ENCODE measurements at places on chromosomes 6 and 20.

DNA sequence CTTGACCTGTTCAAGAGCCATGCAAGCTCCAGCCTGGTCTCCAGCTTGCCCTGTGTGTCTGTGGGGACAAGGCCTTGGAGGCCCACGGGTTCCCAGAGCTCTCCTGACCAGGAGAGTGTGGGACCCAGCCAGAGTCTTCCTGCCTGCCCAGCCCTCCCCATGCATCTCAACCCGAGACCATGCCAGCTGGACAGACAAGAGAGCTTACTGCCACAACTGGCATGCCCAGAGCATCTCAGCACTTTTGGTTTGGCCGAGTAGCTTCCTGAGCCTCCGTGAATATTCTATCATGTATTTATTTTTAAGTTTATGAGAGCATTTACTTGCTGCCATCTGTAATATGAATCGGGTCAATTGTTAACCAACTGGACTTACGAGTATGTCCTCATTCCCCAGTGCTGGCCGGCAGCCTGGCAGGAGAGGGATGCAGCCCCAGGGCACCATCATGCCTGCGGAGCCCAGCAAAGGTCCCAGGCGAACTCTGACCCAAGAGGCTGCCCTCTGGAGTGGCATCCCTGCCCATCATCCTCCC is 14.9 kb downstream of the IP6K3 start:
- DNase-seq = no peak

DNA sequence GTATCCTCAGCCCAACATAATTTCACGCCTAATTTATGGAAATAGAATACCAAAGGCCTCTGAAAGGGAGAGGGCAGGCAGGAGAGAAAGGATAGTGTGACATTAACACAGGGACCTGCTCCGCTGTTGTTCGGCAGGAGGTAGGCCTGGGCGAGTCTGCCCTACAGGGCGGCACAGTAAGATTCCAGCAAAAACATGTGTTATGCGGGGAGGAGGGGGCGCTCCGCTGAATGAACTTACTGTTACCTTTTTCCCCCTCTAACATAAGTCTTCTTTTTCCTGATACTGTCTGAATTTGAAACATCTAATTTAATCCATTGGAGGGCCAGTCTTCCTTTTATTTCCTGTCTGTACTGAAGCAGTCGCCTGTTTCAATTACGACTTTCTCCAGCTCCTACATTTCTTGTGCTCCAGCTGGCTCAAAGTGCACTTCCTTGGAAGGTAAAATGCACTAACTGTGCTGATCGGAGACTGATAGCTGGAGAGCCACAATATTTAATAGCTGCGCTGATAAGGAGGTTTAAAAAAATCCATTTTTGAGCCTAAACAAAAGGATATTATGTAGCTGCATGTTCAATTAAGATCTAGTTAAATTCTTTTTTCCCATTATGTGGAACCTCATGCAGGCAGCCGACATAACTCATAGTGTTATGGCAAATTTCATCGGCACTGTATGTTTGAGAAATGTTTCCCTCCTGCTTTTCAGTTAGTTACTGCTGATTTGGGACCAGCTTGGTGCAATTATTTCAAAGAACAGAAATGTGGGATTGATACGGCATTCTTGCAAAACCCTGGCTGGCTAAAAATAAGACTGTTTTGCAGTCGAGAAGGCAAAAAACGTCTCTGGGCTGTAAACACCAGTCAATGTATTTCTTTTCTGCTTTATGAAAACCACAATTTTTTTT is 193.0 kb downstream of the FOXC1 start:
- DNase-seq = no peak

- no peak for DNase-seq
These were observed 122.0 kb downstream of the CDH4 start for GRCh38 chr20:61373956-61374545.

- DNase-seq = no peak
These were observed 112.1 kb upstream of the IYD start for GRCh38 chr6:150256618-150257272.

DNA sequence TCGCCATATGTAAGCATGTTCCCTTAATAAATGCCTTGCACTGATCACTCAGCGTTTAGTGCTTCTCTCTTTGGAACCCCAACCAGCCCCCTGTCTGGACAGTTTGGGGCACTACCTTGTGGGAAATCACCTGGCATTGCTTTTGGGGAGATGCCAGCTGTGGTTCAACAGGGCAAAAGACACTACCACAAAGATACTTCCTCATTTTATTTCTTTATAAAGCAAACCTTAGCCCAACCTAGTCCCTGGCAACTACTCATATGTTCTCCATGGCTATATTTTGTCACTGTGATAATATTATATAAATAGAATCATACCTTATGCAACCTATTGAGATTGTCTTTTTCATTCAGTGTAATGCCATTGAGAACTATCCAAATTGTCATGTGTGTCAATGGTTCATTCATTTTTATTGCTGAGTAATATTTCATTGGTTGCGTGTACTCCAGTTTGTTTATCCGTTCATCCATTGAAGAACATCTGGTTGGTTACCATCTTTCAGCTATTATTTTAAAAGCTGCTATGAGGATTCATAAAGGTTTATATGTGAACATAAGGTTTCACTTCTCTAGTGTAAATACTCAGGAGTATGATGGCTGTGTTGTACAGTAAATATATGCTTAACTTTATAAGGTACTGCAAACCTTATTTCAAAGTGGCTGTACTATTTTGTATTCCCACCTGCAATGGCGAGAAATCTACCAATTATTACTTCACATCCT is 114.8 kb downstream of the MOXD1 start:
- DNase-seq = no peak

DNA sequence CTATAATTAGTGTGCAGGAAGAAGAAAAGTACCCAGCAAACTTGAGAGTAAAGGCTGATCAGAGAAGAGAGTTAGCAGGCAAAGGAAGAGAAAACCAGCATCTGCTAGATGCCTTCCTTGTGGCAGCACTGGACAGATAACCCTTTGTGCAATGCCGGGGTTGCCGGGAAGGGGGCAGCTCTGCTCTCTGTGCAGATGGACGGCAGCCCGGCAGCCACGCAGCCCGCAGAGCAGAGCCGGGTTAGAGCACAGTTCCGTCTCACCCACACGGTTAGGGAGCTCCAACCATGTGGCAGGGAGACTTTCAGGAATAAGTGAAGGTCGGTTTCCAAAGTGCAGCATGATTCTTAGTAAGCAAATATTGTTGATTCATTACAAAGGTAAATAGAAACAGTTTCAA is 80.0 kb upstream of the RPS6KA2 start:
- DNase-seq = no peak

- DNase-seq = no peak
These were observed 5.4 kb downstream of the CTNNBL1 start for GRCh38 chr20:37699202-37699601.

DNA sequence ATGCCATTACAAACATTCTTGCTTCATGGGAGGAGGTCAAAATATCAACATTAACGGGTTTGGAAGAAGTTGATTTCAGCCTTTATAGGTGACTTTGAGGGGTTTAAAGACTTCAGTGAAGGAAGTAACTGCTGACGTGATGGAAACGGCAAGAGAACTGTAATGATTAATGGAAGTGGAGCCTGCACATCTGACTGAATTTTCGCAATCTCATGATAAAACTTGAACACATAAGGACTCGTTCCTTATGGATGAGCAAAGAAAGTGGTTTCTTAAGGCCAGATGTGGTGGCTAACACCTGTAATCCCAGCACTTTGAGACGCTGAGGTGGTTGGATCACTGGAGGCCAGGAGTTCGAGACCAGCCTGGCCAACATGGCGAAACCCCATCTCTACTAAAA is 226.1 kb downstream of the BCAS1 start:
- no peak for DNase-seq

- no peak for DNase-seq
These were observed 664.2 kb upstream of the PTCHD4 start for GRCh38 chr6:48775157-48775556.

DNA sequence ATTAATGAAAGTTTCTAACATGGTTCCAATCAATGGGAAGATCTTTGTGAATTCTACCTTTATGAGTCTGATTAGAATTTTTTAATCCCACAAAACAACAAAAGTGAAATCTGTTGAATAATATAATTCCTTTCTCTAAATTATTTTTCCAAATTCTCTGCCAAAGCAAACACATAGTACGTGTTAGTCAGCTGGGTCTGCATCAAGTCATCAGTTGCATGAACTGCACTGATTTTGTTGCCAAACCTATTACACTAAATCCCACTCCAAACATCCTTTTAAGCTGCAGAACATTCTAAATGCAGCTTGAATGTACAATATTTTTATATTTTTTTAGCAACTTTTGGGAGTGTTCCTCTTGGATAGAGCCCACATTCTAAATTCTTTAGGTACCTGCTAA is 199.0 kb upstream of the HSF2 start:
- no peak for DNase-seq
